ENCODE measurements at places on chromosomes 12 and 14.

DNA sequence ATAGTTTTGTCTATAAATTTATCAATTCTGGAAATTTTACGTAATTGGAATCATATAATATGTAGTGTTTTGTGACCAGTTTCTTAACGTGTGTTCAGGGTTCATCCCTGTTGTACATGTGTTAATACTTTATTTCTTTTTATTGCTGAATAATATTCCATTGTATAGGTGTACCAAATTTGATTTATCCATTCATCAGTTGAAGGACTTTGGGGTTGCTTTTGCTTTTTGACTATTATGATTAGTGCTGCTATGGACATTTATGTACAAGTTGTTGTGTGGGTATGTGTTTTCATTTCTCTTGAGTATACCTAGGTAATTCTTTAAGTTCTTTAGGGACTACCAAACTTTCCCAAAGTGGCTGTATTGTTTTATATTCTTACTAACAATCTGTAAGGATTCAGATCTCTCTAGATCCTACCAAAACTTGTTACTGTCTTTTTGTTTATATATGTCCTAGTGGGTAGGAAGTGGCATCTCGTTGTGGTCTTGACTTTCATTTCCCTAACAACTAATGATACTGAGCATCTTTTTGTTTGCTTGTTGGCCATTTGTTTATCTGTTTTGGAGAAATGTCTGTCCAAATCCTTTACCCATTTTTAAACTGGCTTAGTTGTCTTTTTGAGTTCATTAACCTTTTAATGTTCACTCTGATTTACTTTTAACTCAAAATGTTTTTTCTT lies 14.9 kb downstream of the VRK1 start:
- DNase-seq = no peak

DNA sequence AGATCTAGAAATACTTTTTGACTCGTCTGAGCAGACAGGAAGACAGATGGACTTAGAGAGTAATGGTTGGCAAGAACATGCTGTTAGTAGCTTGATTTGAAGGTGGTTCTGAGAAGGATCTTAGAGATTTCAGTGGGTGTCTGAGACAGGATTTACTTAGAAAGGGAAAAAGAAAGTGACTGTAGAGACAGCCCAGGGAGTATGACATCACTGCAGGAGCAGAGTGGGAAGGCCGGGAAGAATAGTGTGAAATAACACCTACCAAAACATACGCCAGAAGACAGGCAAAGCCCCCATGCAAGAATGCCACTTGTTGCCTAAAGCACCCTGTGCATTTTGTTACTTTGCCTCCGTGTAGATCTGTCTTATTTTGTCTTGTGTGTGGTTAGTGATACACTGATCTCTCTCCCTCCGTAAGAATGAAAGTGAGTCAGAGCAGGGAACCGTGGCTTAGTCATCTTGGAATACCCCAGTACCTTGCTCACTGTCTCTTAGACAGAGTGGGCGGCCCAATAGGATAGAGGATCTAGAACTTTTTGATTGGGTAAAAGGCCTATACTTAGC lies 161.3 kb upstream of the IFNG-AS1 start:
- no peak for DNase-seq

DNA sequence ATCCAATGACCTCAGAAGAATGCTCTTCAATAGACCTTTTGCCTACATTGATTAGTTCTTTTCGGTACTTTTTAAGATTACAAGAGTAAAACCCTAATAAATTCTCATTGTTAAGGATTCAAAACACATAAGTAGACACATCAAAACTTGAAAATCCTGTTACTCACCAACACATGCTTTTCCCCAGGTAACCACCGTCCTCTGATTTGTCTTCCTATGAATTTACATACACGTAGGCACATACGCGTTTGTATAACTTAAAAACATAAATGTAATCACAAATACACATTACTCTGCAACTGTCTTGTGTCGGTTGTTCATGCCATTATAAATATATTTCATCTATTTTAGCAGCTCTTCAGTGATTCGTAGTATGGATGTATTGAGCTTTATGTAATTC lies 910 bp upstream of the WASHC4 start:
- DNase-seq = no peak

- no peak for DNase-seq
These were observed 2.0 kb upstream of the PRB2 start for GRCh38 chr12:11397366-11397765.

GRCh38 chr14:95185033-95185766 lies 27.9 kb upstream of the DICER1 start:
- DNase-seq = no peak

DNA sequence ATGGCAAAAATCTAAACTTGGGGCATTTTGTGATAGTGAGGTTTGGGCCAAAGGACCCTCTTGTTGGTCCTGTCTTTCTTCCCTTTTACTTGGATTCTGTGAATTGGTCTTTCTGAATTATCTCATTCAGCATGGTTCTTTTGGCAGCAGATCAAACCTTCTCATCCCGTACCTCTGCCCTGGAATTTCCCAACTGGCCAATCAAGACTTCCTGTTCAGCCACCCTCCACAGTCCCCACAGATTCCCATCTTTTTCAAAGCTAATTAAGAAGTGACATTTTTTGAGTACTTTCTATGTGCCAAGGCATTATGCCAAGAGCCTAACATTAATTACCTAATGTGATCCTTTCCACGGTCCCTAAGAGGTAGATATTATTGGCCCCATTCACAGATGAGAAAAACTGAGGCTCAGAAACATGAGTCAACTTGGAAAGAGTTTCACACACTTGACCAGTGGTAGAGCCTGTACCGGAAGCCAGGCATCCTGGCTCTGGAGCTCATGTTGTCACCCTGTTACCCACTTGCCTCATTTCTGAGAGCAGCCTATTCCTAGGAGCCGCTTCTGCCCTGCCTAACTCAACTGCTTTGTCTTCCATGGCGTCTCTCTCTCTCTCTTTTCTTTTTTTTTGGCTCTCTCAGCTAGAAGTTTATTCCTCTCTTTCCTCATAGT lies 135.9 kb downstream of the C12orf75 start:
- no peak for DNase-seq

GRCh38 chr12:64494998-64495729 lies 43.2 kb downstream of the TBK1 start:
- DNase-seq = no peak

- no peak for DNase-seq
These were observed 4.1 kb upstream of the DAO start for GRCh38 chr12:108875682-108876361.

DNA sequence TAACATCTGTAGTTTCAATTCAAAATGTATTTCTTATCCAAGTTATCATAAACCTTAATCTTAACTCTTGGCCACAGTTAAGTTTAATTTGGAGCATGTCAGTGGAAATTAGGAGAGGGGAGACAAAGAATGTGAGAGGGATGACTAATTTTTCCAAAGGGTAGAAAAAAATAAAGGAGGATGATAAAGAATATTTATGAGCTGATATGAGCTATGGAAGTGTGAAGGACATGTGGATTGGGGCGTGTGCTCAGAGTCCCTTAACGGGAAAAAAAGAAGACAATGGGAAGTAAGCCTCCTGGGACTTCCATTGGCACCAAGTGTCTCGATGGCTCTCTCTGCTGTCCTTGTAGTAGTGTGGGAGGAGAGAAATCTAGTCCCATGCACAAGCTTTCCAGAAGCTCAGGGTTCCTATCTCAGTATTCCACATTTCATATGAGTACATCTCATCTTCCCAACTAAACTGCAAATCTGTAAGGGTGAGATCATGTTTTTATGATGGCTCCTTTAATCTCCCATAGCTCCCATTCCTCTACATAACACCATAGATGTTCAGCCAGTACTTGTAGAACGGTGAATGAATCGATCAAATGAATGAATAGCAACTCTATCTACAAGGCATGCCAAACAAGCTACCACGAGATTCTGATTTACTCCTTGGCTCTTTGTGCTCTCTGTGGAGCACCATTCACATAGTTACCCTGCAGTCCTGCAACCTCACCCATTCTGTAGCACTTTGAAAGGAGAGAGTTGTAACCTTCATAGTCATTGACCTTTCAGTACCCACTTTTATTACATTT lies 27.4 kb downstream of the BCL2L14 start:
- DNase-seq = no peak

- no peak for DNase-seq
These were observed 29.0 kb downstream of the ACTN1 start for GRCh38 chr14:68950111-68950510.

- DNase-seq = no peak
These were observed 12.0 kb downstream of the ADSS1 start for GRCh38 chr14:104735830-104736642.

- DNase-seq = no peak
These were observed 292.3 kb downstream of the FLRT2 start for GRCh38 chr14:85822236-85822635.

GRCh38 chr12:101823891-101824290 lies 6.9 kb downstream of the GNPTAB start:
- DNase-seq = no peak

- DNase-seq = no peak
These were observed 123.7 kb downstream of the DAD1 start for GRCh38 chr14:22465201-22465840.

DNA sequence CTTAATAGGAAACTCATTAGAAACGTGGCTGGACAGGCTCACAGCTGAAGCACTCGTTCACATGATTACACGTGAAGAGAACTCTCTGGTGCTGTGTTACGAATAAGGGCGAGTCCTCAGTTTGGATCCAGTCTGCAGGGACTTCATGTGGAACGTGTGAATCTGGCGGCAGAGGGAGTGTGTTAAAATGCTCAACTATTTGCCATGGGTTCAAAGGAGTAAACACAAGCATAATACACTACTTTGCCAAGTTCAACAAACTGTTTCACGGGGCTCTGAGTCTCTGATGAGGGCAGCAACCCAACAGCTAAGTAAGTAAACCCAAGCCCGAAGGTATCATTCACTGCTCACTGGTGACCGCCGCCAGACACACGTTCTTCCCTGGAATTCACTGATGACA lies 42.4 kb downstream of the NUAK1 start:
- DNase-seq = no peak

GRCh38 chr12:121060149-121061001 lies 21.3 kb upstream of the OASL start:
- no peak for DNase-seq

GRCh38 chr12:90013409-90013808 lies 304.8 kb upstream of the ATP2B1 start:
- DNase-seq = no peak

GRCh38 chr14:94177806-94178205 lies 3.7 kb downstream of the PPP4R4 start:
- DNase-seq = no peak

DNA sequence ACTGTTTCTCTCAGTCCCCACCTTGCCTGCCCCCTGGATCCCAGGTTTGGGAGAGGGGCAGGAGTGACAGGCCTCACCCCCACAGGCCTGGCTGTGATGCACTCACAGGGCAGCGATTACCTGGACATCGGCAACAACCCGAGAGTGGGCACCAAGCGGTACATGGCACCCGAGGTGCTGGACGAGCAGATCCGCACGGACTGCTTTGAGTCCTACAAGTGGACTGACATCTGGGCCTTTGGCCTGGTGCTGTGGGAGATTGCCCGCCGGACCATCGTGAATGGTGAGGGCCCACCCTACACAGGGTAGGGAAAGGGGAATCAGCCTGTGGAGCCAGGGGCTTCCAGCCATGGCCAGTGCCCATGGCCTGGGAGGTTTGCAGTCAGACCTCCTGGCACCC lies 8.6 kb downstream of the ACVRL1 start:
- DNase-seq = no peak

DNA sequence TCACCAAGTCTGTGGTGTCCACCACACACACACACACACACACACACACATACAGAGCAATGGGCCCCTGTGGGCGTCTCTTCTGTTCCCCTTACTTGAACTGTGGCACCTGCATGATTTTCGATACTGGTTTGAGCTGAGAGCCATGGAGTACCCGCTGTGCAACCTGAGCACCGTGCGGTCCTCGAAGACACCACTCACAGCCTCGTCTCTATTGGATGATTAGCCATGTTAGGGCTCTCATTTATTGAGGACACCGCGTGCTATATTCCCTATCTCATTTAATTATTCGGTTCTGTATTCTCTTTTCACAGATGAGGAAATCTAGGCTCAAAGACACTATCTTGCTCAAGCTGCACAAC lies 623 bp upstream of the C14orf132 start:
- no peak for DNase-seq

- no peak for DNase-seq
These were observed 40.0 kb upstream of the GTF2A1 start for GRCh38 chr14:81260732-81261131.

- DNase-seq = no peak
These were observed 19.1 kb downstream of the TUNAR start for GRCh38 chr14:95895720-95896119.

- DNase-seq = no peak
These were observed 132.9 kb downstream of the CNTN1 start for GRCh38 chr12:40825156-40825555.

DNA sequence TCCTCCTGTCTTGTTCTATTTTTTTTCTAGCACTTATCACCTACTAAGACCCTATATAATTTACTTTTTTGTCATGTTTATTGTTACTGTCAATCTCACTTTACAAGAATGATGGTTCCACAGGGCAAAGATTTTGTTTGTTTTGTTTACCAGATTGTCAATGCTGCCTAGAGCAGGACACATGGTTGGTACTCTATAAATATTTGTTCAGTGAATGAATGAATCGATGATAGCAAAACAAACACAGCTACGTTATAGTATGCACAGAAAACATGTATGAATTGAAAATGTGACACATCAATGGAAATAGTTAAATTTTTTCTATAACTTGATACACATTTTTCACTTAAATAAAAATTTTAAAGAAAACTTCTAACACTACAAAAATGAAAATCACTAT lies 67.1 kb upstream of the KRR1 start:
- DNase-seq = no peak

- DNase-seq = no peak
These were observed 85.1 kb downstream of the DIP2B start for GRCh38 chr12:50589650-50590435.

- DNase-seq = no peak
These were observed 333.5 kb downstream of the LRIG3 start for GRCh38 chr12:58586762-58587161.

DNA sequence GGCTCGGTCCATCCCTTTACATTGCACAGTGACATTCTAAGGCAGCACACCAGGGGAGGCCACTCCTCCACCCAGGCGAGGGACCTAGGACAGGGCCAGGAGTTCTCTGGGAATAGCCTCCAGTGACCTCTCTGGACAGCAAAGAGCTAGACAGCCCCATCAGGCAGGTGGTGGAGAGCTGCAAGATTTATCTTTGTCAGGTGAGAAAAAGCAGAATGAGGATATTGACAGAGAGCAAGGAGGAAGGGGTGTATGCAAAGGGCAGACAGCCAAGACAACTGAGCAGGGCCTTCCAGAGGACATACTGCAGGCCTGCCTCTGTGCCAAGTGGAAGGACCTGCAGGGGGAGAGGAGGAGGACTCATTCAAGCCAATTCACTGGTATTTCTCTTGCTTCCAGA lies 112.4 kb upstream of the MAX start:
- no peak for DNase-seq

DNA sequence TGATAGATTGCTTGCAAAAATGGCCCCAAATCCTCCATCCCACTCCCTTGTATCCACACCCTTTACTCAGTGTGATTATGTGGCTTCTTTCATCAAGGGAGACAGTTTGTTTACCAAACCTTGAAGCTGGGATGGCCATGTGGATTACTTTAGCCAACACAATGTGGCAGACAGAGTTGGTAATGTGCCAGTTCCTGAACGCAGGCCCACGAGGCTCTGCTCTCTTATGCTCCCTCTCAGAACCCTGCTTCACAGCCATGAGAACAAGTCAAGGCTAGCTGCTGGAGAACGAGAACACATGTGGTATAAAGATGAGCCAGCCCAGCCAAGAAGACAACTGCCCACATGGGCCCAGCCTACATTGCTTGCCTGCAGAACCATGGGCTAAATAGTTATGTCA lies 162.3 kb downstream of the NDUFA12 start:
- no peak for DNase-seq
